ENCODE measurements at places on chromosomes 11 and 22. TPM values are rescaled to one million over a fixed set of nuclear protein-coding genes. Genes with fewer than 3 reads are reported as not detected.
A peak's percentile ranks its signal among the peaks of the same experiment; 100 is the strongest.

- H3K4me1 ChIP-seq, result peaks cover 3% of the 10 kb centered on the region
- H3K4me3 ChIP-seq, result peak overlapping the region; percentile 44
- DNase-seq, result no peak
- H3K27ac ChIP-seq, result no peak overlapping the region
Observed at GRCh38 chr11:72781313-72782080, 12.3 kb downstream of the STARD10 start.

Gene GLYATL1
- total RNA-seq, result not detected

Gene MRGPRF
- total RNA-seq, result not detected

DNA sequence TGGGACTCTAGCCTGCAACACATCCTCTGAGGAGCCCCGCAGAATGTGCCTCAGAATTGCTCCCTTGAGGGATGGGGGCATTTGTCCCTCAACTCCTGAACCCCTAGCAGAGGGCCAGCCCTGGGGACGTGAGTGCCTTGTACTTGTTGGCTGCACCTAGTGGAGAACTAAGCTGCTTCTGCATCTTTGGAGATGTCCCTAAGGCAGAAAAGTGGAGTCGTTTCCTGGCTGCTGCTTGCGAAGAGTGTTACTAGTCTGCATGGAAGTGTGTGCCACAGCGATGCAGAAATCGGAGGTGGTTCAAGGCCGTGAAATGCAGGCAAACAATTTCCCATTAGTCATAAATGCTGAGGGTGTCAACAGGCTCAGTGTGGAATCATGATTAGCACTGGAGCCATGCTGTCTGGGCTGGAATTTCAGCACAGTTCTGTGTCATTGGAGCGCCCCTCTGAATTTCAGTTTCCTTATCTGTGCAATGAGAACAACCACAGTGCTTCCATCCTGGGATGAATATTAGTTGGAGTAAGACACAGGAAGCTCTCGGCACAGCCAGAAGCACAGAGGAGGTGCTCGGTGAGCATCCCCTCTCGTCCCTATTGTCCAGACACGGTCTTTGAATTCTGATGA lies 56.5 kb downstream of the MIAT start:
- no peak overlapping the region for H3K4me3 ChIP-seq
- H3K27me3 ChIP-seq, result no peaks in the 10 kb centered on the region
- no peak for DNase-seq
- no peak overlapping the region for H3K27ac ChIP-seq
- no peaks in the 10 kb centered on the region for H3K4me1 ChIP-seq

- no peaks in the 10 kb centered on the region for H3K4me1 ChIP-seq
- no peak overlapping the region for H3K27ac ChIP-seq
- no peak for DNase-seq
- no peaks in the 10 kb centered on the region for H3K36me3 ChIP-seq
- no peak overlapping the region for H3K4me3 ChIP-seq
- 0 out of 2 replicates have a peak, but pooled peaks cover 2% of the 10 kb centered on the region for H3K27me3 ChIP-seq
Observed at GRCh38 chr11:59689015-59689414, 20.2 kb upstream of the PATL1 start.

DNA sequence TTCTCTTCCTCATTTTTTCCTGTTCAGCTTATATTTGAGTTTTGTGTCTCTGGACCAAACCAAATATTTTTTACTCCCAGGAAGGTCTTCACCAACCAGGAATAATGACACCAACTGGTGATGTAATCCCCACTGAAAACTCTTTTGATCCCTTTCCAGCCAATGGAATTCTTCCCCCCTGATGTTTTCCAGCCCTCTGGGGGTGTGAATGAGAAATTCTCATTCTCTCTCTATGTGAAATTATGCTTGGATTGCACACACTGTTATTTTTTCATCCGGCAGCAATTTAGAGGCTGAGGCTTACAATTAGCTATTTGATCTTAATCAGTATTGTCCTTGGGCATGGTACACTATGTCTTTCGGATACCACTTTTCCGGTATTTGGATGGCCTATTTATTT lies 39.5 kb upstream of the SLC1A2 start:
- H3K36me3 ChIP-seq, result no peaks in the 10 kb centered on the region
- no peaks in the 10 kb centered on the region for H3K4me1 ChIP-seq
- DNase-seq, result no peak
- H3K4me3 ChIP-seq, result no peak overlapping the region

GRCh38 chr22:29797351-29797750 lies 30.2 kb downstream of the UQCR10 start:
- no peak for DNase-seq
- no peaks in the 10 kb centered on the region for H3K27me3 ChIP-seq
- peaks cover 4% of the 10 kb centered on the region for H3K4me1 ChIP-seq
- no peak overlapping the region for H3K4me3 ChIP-seq
- peaks cover 9% of the 10 kb centered on the region for H3K36me3 ChIP-seq

DNA sequence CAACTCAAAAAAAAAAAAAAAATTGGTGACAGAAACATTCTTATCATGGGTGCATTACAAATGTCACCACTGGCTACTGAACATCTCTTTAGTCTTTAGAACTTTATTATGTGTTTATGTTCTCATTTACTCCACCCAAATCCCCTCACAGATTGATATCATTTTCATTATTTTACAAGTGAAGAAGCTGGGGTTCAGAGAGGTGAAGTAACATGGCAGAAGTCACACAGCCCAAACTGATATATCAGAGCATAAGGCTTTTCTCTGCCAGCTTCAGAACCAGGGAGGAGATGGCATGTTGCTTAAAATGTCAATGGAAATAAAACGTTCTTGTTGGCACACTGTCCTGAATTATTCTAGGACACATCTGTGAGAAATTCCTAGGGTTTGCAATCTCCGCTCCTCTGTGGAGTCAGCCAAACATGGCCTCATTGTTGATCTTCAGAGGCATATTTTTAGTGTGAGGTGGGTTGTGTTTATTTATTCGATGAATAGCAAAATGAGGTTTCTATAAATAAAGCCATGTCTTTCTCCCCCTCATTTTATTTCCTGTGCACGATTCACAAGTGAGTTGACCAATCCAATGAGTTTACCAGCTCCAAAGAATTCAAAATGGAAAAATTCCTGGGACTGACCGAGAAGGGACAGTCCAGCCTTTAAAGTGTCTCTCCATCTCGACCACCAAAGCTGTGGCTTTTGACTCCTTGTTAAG lies 72.9 kb upstream of the ANO1 start:
- no peaks in the 10 kb centered on the region for H3K4me1 ChIP-seq
- H3K27ac ChIP-seq, result no peak overlapping the region
- no peaks in the 10 kb centered on the region for H3K27me3 ChIP-seq
- H3K36me3 ChIP-seq, result no peaks in the 10 kb centered on the region
- no peak overlapping the region for H3K4me3 ChIP-seq

- H3K36me3 ChIP-seq, result peaks cover 20% of the 10 kb centered on the region
- H3K27ac ChIP-seq, result peak overlapping the region; percentile 41
- no peaks in the 10 kb centered on the region for H3K27me3 ChIP-seq
- DNase-seq, result peak; percentile 83
- peaks cover 25% of the 10 kb centered on the region for H3K4me1 ChIP-seq
- H3K4me3 ChIP-seq, result peak overlapping the region; percentile 87
Observed at GRCh38 chr11:6927030-6927617, 898 bp downstream of the ZNF215 start.

DNA sequence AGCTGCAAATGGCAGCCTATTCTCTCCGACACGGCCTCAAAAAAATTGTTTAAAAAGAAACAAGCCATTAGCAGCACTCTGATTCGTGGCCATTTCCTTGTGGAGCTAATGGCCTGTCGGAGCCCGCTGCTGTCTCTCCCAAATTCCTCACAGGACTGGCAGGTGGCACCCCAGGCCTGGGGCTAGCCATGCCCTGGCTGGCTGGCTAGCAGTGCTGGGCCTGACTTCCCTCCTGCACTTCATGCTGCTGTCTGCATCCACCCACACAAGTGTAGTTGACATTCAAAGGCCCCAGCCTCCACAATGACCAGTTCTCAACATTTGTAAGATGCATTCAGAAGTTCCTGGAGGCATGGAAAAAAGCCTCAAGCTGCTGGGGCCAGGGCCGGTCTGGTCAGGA lies 61.5 kb downstream of the SMCO4 start:
- H3K27ac ChIP-seq, result no peak overlapping the region
- no peak overlapping the region for H3K4me3 ChIP-seq
- no peak for DNase-seq
- no peaks in the 10 kb centered on the region for H3K36me3 ChIP-seq
- no peaks in the 10 kb centered on the region for H3K4me1 ChIP-seq

Gene OR52A5
- total RNA-seq, result not detected

DNA sequence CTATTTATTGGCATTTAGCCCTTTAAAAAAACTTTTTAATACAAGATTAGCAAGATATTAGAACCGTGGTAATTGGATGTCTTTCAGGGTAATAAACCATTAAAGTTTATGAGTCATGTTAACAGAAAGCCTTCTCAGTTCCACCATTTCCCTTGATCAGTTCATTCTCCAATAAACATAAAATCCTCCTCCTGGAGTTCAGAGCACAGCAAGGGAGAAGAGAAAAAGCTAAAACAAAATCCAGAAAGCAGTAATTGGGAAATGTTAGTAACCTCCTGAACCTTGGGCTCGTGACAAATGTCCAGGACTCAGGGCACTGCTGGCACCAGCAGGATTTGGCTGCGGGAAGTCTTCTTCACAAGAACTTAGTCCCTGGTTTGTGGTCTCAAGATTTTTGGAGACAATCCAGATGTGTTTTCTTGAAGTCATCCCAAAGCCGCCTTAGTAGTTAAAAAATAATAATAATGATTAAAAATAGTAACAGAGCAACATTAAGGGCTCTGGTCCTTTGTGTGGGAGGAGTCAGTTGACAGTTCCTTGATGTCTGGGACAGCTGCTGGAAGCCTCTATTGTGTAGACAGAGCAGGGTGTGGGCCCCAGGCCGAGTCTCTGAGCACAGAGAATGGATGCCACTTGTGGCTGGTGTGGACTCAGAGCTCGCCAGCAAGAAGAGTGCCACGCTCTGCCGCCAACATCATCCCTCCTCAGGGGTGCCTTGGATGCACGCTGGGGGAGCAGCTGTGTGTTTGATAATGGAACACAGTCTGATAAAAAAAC lies 43.4 kb upstream of the PITPNB start:
- no peaks in the 10 kb centered on the region for H3K27me3 ChIP-seq
- no peak for DNase-seq
- H3K4me3 ChIP-seq, result no peak overlapping the region

DNA sequence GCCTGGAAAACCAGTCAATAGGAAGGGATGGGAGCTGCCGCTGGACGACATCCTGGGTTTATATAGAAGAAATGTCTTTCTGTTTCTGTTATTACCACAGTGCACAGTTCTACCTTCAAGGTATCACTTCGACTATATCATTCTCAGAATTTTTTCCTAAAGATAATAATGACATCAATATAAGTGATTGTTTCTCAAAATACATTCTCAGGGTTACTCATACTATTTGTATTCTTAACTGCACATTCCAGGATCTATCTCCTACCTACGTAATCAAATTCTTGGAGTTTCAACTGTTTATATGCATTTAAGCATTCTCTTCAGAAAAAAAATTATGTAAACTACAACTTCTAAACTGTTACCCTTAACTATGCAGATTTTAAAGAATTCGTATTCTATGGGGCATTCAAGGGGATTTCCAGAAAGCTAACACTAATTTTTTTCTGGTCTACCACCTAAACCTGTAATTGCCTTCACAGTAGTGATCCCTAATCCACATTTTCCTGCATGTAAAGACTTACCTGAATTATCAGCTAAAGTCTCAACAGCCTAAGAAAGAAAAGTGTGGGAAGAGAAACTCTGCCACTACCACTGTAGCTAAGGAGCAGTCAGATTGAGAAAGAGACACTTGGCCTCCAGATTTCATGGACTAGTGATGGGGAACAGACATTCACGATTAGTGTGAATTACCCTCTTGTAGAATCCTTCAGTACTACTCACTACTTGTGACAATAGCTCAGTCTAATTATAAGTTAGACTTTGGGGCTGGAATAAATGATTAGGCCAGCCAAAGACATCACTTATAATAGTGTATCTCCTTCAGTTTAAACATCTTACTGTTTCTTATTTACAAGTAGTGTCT lies at the start of gene OR51B5:
Gene OR51B5 (minus strand): TSS at position 51 of the 862 bp plus-strand sequence. CDS start 0 bp downstream, at position 51.
- no peak within 1 kb of the TSS for H3K27ac ChIP-seq
- no peaks in the 10 kb centered on the region for H3K36me3 ChIP-seq
- no peak within 1 kb of the TSS for H3K4me3 ChIP-seq
- no peaks in the 10 kb centered on the region for H3K4me1 ChIP-seq
- H3K27me3 ChIP-seq, result no peaks in the 10 kb centered on the region

Gene MMP10
- not detected for total RNA-seq

Gene P2RY2
- total RNA-seq, result not detected

- no peaks in the 10 kb centered on the region for H3K36me3 ChIP-seq
- no peak overlapping the region for H3K4me3 ChIP-seq
- H3K4me1 ChIP-seq, result no peaks in the 10 kb centered on the region
- DNase-seq, result no peak
- H3K27ac ChIP-seq, result no peak overlapping the region
- H3K27me3 ChIP-seq, result no peaks in the 10 kb centered on the region
Observed at GRCh38 chr11:44711113-44711786, 15.5 kb upstream of the TSPAN18 start.

DNA sequence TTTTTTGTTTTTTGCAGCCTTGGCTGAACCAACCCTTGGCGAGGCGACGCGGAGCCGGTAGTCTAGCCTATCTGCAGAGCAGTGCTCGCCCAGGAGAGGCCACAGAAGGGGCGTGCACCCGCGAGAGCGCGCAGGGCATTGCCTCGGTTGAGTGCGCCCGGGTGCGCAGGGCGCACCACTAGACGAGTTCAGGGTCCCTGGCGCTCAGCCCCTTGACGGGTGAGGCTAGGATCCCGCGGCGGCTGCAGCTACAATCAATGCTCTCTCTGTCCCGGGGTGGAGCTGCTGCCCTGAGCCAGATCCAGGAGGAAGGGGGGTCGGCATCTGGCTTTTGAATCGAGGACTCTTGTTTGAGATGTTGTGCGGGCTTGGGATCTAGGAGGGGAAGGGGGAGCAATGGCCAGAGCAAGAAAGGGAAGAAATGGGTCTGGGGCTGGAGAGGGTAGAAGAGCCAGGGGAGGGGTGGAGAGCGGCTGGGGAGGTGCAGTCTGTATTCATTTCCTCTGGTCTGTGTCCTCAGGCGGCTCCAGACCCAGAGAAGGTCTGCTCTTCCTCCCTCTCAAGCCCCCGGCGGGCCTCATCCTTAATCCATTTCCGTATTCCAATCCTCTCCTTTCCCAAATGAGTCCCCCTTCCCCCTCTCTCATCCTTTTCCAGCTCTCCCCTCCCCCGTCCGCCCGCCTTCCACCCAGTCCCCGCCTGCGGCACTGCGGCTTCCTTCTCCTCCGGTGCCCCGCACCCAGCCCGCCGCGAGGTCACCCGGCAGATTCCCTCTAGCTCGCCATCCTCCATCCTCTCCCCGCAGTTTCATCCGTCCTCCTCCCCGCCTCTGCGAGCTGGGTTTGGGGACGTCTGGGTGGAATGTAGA lies 797 bp downstream of the THY1 start:
- H3K4me1 ChIP-seq, result peaks cover 13% of the 10 kb centered on the region
- no peaks in the 10 kb centered on the region for H3K27me3 ChIP-seq
- no peaks in the 10 kb centered on the region for H3K36me3 ChIP-seq

Measured in Karpas-422 (cell line).